ENCODE measurements at places on chromosomes 12 and 14.

GRCh38 chr14:100807979-100808734, 17.8 kb upstream of the MEG3 start:
- DNase-seq = no peak

- DNase-seq = no peak
Observed at GRCh38 chr12:74906224-74906623, 303.4 kb downstream of the KCNC2 start.

DNA sequence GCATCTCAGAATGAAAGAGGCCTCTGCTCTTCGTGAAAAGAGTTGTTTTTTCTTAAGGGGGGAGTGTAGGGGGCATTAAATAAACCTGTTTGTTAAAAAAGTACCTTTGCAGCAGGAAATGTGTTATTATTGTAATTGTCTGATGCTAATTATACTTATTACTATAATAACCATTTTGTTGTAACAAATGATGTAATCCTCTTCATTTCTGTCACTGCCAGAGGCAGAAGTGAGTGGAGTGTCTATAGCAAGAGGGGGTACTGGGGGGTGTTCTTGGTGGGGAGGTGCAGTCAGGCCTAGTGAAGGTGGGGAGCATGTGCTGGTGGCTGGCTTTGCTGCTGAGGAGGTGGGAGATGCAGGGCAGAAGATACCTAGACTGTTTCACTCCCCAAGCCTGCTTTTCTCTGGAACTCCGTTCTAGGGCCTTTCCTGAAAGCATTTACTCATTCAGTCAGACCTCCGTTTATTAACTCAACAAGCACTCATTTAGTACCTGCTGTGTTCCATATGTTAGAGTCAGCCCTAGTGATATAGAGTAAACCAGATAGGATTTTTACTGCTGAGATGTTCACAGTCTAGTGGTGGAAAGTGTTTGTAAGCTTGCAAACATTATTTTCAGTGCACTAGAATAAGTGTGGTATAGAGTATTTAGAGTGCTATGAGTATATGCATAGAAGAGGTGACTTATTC, 77.5 kb upstream of the CISTR start:
- no peak for DNase-seq

DNA sequence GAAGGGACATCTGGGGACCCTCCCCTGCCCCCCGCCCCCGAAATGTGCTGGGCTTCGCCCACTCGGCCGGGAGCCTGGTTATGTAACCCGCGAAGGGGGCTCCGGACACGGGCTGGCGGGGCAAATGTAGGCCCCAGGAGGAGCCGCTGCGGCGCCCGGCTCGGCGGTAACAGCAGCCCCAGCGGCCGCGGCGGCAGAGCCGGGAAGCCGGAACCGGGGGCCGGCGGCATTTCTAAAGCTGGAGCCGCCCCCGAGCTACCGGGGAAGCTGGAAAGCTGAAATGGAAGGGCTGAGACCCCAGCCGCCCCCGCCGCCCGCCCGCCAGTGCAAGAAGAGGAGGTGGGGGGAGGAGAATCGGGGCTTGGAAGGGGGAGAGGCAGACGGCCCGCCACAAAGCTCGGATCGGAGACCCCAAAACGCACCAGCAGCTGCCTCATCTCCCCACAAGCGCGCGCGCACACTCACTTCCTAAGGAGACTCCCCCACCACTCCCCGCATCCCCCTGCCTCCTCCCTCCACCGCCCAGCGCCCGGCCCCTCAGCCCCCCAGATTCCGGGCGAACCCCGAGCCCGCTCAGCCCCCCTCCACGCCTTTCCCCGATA, 1.5 kb downstream of the KDM2B start:
- DNase-seq = peak; percentile 75

DNA sequence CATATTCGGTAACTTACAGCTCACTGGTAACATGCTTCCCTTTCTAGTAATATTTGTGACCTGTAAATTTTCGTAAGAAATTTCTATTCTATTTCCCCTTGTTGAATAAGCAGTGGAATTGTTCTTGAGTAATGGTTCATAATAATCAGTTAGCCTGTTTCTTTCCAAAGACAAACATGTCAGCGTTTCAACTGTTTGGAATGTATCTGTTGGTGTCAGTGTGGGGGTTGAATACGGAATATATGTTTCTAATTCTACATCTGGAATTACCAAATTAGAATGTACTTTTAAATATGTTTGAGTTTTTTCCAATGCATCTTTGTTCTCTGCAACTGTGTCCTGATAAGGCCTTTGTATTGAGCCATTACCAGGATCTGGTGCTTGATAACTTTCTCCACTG, 2.0 kb downstream of the BBS10 start:
- no peak for DNase-seq

DNA sequence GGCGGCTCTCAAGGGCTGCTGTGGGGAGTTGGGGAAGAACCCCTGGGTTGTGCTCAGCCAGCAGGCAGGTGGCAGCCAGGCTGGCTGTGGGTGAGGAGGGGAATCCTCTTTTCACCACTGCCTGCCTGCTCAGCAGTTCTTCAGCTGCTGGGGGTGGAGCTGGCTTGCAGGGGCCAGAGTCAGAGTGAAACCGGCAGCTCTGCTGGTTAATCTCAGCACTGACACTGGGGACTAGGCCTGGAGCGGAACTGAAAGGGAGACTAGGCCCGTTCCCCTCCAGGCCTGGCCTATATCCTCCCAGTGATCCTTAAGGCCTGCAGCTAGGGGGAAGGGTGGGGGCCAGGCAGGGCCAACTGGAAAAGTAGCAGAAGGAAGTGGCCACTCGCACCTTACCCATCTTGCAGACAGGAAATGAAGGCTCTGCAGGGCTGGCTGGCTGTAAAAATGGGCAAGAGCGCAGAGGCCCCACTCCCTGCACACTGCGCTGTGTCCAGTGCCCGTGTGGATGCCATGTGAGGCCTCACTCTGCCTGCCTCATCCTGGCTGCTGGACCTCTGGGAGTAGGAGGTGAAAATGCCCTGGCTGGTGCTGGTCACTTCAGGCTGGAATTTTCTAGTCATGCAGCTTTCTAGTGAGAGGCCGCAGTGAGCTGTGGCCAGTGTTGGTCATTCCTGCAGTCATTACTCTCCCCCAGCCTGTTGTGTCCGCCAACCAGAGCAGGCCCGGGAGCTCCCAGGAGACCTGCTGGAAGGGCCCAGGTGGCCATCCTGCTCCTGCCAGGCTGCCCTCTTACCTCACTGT, 39.4 kb downstream of the SH2B3 start:
- DNase-seq = peak; percentile 89

DNA sequence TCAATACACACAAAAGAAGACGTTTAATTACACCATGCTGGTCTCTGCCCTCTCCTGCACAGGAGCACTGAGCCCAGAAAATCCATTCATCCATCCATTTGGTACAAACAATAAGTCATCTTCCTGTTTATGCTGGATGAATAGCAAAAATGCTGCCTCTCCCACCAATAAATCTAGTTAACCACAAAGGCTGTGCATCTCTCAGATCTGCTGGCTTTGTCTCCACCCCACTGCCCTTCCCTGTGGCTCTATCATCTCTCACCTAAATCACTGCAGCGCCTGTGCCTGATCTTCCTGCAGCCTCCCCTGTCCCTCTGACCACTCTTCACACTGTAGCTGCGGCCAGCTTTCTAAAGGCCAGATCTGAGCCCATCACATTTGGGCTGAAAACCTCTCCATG, 72.9 kb upstream of the DDX11 start:
- no peak for DNase-seq

DNA sequence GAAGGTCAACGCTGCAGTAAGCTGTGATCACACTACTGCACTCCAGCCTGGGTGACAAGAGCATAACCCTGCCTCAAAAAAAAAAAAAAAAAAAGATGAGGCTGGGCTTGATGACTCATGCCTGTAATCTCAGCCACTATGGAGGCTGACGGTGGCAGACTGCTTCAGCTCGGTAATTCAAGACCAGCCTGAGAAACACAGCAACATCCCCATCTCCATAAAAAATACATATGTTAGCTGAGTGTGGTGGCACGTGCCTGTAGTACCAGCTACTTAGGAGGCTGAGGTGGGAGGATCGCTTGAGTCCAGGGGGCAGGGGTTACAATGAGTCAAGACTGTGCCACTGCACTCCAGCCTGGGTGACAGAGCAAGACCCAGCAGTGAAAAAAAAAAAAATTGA, 50.4 kb downstream of the GXYLT1 start:
- DNase-seq = no peak

DNA sequence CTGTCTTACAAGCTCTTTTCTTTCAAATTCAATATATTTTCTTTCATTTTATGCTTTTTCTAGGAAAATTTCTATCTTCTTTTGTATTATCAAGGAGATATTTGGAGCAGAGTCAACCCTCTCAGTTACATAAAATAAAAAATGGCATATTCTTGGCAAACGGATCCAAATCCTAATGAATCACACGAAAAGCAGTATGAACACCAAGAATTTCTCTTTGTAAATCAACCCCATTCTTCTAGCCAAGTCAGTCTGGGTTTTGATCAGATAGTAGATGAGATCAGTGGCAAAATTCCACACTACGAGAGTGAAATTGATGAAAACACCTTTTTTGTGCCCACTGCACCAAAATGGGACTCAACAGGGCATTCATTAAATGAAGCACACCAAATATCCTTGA, 20.6 kb downstream of the PIK3C2G start:
- DNase-seq = no peak

DNA sequence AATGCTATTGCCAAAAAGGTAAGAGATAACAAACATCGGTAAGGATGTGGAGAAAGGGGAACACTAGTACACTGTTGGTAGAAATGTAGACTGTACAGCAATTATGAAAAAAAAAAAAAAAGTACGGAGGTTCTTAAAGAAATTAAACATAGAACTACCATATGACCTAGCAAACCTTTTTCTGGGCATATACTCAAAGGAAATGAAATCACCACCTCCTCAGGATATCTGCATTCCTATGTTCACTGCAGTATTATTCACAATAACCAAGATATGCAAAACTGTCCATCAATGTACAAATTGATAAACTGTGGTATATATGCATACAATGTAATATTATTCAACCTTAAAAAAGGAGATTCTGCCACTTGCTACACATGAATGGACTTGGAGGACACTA, 60.7 kb downstream of the INSM2 start:
- DNase-seq = no peak
